ENCODE measurements at places on chromosomes 13 and 19. TPM values are rescaled to one million over a fixed set of nuclear protein-coding genes. Genes with fewer than 3 reads are reported as not detected.
A peak's percentile ranks its signal among the peaks of the same experiment; 100 is the strongest.

- DNase-seq, result no peak
Observed at GRCh38 chr13:45487604-45488003, 22.9 kb downstream of the COG3 start.

DNA sequence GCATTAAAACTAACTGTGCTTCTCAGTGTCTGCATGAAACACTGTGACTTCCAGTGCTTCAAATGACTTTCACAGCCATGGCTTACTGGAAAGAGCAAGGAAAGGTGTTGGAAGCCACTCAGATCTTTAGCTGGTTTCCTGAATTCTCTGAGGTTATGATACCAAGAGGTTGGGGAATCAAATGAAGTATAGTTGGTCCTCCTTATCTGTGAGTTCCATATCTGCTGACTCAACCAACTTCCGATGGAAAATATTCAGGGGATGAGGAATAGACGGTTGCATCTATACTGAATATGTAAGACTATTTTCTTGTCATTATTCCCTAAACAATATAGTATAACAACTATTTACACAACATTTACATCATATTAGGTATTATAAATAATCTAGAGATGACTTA, 32.4 kb downstream of the EPSTI1 start:
- DNase-seq, result no peak

CEACAM4 gene
- not detected for total RNA-seq

ZNF132 gene
- total RNA-seq, result 1.3 TPM

GRCh38 chr13:79528759-79529191, 47.8 kb downstream of the NDFIP2 start:
- no peak for DNase-seq

- peak; percentile 61 for DNase-seq
Observed at GRCh38 chr13:44759384-44760360, 183.5 kb upstream of the TSC22D1 start.

DNA sequence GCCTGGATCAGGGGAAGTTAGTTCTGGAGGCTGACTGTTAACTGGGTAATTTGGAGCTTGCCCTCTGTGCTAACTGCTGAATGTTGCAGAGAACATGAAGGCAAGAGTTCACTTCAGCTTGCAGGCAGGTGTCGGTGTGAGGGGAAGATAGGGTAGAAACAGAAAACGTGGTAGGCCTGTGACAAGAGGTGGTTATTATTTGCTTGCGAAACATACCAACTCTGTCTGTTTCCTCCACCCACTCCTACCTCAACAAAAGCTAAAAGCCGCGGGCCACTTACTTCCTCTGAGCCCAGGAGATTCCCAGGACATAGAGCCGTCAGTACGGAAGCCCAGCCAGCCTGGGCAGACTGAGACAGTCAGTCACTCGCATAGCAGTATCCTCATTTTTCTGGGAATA, 119.2 kb upstream of the ABCC4 start:
- peak; percentile 35 for DNase-seq

DNA sequence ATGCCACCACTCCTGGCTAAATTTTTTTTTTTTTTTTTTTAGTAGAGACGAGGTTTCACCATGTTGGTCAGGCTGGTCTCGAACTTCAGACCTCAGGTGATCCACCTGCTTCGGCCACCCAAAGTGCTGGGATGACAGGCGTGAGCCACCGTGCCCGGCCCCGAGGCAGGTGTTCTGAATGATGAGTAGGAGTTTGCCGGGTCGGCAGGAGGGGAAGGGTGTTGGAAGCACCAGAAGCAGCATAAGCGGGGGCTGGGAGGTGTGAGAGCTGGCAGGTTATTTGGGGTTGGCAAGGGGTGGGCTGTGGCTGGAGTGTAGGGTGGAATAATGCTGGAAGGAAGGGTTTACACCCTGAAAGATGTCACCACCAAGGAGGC, 1.8 kb downstream of the SPPL2B start:
- no peak for DNase-seq

IQCN gene
- total RNA-seq, result 0.19 TPM

DNA sequence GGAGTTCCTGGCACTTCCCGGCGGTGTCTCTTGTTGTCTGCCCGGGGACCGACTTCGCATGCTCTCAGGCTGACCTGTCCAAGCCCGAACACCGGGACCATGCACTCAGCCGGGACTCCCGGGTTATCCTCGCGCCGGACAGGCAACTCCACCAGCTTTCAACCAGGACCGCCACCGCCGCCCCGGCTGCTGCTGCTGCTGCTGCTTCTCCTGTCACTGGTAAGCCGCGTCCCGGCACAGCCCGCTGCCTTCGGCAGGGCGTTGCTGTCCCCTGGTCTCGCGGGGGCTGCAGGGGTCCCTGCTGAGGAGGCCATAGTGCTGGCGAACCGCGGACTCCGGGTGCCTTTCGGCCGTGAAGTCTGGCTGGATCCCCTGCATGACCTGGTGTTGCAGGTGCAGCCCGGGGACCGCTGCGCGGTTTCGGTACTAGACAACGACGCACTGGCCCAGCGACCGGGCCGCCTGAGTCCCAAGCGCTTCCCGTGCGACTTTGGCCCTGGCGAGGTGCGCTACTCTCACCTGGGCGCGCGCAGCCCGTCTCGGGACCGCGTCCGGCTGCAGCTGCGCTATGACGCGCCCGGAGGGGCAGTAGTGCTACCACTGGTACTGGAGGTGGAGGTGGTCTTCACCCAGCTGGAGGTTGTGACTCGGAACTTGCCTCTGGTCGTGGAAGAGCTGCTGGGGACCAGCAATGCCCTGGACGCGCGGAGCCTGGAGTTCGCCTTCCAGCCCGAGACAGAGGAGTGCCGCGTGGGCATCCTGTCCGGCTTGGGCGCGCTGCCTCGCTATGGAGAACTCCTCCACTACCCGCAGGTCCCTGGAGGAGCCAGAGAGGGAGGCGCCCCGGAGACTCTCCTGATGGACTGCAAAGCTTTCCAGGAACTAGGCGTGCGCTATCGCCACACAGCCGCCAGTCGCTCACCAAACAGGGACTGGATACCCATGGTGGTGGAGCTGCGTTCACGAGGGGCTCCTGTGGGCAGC, 661 bp downstream of the FREM2 start:
- DNase-seq, result peak; percentile 59

ZNF772 gene
- 15.0 TPM for total RNA-seq

GRCh38 chr13:94123557-94123956, 355.9 kb downstream of the DCT start:
- DNase-seq, result no peak

GRCh38 chr19:35696835-35697234, 7.5 kb upstream of the ZBTB32 start:
- peak; percentile 25 for DNase-seq

DNA sequence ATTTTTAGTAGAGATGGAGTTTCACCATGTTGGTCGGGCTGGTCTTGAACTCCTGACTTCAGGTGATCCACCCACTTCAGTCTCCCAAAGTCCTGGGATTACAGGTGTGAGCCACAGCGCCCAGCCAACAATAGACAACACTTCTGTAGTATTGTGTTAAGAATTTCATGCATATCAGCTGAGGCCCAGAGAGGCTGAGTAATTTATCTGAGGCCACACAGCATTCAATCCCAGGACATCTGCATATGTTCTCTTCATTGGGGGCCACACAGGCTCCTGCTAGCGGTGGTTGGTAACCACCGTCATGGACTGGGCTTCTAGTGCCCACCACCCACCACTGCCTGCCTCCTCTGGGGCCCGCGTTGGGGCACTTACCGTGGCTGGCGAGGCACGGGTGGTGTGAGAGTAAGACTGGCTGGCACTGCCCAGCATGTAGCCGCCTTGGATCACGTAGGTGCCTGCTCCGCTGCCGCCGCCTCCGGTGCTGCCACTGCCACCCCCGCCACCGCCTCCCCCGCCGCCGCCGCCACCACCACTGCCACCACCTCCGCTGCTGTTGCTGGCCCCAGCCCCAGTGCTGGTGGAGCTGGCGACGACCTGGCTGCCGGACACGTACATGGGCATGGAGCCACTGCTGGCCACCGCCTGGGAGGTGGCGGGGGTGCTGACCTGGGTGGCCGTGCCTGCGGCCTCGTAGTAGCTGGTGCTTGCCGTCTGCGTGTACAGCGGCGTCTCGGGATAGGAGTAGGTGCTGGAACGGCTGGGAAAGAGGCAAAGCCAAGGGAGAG, 20.3 kb downstream of the DCAF15 start:
- no peak for DNase-seq

- peak; percentile 83 for DNase-seq
Observed at GRCh38 chr13:45875951-45876350, 24.4 kb upstream of the SIAH3 start.

CLC gene
- not detected for total RNA-seq

DNA sequence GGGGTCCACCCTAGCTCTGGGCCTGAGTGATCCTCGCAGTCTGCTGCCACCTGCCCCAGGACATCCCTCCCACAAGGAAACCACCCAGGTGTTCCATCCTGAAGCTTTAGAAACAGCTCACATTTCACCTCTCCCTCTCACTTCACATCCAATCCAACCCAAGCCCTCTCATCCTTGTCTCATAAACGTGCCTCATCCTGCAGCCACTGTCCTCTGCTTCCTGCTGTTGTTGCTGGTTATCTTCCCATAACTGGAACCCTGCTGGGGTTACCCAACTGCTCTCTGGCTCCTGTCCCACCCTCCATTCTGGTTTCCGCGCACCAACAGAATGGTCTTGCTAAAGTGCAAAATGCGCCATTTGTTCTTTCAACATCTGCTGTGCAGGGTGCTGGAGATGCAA, 59.7 kb upstream of the MTIF3 start:
- no peak for DNase-seq

GRCh38 chr13:43185226-43185625, 161.8 kb downstream of the DNAJC15 start:
- no peak for DNase-seq

CCDC61 gene
- total RNA-seq, result 3.3 TPM

- DNase-seq, result no peak
Observed at GRCh38 chr13:102536695-102537485, 59.9 kb upstream of the TPP2 start.

IGFL4 gene
- total RNA-seq, result not detected

EXOC3L2 gene
- not detected for total RNA-seq

LILRA5 gene
- total RNA-seq, result not detected

- DNase-seq, result no peak
Observed at GRCh38 chr19:15488489-15489226, 9.4 kb upstream of the PGLYRP2 start.

DNA sequence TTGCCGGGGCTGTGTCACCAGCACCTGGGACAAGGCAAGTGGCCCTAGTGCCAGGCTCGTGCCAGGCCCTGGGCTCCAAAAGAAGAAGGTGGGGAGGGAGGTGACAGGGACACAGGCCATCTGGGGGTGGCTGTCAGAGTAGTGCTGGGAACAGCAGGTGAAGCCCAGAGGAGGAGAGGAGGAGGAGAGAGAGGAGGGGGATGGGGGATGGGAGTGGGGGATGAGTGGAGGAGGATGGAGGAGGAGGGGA, 18.7 kb downstream of the LSM4 start:
- DNase-seq, result no peak

ELANE gene
- not detected for total RNA-seq

DNA sequence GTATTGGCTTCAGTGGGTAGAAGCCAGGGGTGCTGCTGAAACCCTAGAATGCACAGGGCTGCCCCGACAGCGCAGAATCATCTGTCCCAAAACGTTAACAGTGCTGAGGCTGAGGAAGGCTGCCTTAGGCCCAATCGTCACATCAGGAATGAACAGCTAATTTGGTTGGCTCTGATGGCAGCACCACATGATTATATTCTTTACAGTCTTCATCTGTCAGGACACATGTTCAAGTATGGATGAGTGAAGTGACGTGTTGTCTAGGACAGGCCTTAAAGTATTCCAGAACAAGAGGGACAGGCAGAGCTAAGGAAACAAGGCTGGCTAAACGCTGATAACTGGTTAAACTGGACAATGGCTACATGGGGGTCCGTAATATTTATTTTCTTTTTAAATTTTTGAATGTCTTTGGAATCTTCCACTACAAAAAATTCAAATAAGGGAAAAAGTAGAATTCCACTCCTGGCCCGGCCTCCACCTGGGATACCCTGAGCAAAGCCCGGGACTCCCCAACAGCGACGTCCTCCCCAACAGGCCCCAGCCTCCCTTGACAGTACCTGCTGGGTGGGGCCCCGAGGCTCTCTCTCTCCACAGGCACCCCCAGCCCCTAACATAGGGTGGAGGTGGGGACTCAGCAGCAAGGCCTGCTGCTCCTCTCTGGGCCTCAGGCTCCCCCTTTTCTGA, 14.8 kb upstream of the CCNP start:
- no peak for DNase-seq

GRCh38 chr13:80444240-80445015, 103.5 kb upstream of the SPRY2 start:
- DNase-seq, result no peak

GRCh38 chr13:48975101-48975855, 434 bp upstream of the FNDC3A start:
- peak; percentile 54 for DNase-seq

DNA sequence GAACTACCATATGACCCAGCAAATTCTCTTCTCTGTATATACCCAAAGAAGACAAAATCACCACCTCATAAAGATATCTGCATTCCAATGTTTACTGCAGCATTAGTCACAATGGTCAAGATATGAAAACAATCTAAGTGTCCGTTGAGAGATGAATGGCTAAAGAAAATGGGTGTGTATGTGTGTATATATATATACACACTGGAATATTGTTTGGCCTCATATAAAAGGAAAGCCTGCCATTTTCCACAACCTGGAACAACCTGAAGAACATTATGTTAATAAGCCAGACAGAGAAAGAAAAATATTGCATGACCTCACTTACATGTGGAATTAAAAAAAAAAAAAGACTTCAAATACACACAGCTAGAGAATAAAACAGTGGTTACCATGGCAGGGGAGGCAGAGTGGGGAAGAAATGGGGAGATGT, 29.5 kb upstream of the RBM26 start:
- peak; percentile 64 for DNase-seq

DNA sequence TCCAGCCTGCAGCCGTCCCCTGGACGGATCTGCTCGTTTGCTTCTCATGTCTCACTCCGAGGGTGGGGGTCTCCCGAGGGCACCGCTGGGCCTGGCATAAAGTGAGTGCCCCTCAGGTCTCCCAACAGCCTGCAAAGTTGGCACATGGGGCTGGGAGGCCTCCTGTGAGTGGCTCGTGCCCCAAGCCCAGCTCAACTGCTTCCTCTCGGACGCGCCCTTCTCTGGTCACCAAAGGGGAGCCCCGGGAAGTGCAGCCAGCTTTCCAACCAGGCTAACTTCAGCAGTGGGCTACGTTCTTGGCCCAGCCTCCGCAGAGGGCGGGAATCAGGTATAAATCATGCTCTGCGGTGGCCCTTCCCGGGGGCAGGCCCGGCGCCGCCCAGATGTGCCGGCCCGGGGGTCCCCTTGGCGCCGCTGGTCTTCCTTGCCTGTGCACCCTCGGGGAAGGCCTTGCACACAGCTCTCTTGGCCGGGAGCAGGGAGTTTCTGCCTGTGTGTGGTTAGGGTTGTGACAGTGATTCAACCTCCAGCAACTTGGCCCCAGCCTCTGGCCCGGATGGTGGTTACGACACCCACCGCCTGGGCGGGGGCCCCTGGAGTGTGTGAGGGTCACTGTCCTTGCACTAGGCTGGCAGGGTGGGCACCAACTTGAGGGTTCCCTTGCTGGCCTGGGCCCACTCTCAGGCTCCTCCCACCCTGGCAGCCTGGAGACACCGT, 20.7 kb downstream of the CEBPG start:
- peak; percentile 75 for DNase-seq

INTS6 gene
- 57.8 TPM for total RNA-seq

GRCh38 chr19:1017115-1017905, 3.6 kb downstream of the TMEM259 start:
- DNase-seq, result no peak

- no peak for DNase-seq
Observed at GRCh38 chr13:23356368-23356767, 77.1 kb downstream of the SACS start.

PSG6 gene
- total RNA-seq, result 1.2 TPM

OR1M1 gene
- total RNA-seq, result not detected

All from mammary epithelial cell (primary cell).